ENCODE measurements at places on chromosomes 3 and 15.

GRCh38 chr3:115999613-116000012, 376.3 kb downstream of the GAP43 start:
- DNase-seq: no peak

- DNase-seq: no peak
These were observed 45.4 kb upstream of the ROPN1 start for GRCh38 chr3:124037326-124037725.

DNA sequence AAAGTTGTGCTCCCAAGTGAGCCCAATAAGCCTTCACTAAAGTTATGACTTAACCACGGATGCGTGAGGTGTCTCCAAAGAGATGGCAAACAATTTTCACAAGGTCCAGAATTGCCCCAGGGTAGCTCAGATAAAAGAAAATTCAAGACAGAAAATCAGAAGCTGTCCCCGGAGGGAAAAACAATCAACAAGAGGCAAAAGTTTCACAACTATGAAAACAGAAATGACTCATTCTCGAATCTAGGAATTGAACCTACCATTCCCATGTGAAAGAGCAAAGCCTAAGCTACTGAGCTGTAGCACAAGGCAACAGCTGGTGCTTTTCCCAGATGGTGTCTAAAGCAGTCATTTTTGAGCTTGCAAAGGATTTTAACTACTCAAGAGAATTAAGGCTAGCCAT, 33.5 kb upstream of the MKRN3 start:
- no peak for DNase-seq

DNA sequence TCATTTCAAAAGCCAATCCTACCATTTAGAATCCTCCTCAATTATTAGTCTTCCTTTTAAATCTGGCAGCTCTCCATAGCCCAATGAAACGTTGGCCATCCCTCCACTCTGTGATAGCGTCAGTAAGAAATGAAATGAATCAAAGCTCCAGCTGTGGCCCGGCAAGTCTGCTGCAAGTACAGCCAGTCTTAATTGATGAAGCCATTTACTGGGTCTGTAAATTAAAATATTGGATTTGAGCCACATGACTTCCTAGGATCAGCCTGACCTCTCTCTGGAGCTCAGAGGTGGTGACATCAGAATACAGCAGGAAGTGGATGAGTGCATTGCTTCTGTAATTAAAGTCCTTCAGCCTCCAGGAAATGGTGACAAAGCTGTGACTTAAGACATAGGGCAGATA, 347.0 kb upstream of the LMCD1 start:
- DNase-seq: no peak

DNA sequence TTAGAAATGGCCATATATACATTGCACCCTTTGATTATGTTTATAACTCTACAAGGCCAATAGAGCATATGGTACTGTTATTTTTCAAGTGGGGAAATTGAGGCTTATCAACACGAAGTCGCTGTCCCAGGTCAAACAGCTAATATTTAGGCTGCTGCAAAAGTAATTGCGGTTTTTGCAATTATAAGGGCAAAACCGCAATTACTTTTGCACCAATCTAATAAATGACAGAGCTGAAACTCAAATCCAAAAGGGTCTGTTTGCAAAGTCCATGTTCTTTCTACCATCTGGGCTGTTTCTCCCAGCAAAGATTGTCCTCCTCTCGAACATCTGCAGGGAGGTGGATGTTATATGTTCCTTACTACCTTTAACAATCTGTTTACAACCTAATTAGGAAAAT, 147.2 kb downstream of the CADPS start:
- DNase-seq: no peak

DNA sequence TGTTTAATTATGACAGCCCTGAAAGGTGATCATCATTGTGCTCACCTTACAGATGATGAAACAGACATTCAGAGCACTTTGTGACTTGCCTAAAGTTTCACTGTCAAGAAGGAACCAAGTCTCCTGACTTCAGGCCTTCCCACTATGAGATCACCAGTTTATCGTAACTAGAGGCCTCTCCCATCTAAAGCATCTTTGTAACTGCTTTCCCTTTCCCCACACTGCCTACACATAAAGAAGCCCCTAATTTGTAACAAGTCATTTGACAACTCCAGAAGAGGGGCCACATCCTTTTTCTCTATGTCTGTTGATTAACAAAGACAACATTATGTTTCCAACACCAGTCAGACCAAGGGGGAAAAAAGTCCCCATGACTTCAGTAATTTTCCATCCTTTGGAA, 1.1 kb downstream of the KLHL6 start:
- no peak for DNase-seq

DNA sequence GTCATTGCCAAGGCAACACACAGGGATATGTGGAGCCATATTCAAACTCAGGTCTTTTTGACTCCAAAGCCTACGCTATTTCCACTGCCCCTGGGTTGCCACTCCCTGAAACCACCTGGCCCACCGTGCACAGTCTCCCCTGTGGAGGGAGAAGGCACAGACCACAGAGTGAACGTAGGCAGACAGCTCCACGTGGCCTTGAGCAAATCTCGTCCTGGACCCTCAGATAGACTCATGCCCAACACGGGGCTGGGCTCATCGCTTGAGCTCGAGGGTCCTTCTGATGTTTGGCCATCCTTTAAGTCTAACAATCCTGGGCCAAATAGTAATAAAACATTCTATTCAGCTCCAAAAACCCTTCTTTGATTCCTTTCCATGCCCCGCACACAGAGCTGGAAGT, 72.0 kb downstream of the CPN2 start:
- DNase-seq: no peak

DNA sequence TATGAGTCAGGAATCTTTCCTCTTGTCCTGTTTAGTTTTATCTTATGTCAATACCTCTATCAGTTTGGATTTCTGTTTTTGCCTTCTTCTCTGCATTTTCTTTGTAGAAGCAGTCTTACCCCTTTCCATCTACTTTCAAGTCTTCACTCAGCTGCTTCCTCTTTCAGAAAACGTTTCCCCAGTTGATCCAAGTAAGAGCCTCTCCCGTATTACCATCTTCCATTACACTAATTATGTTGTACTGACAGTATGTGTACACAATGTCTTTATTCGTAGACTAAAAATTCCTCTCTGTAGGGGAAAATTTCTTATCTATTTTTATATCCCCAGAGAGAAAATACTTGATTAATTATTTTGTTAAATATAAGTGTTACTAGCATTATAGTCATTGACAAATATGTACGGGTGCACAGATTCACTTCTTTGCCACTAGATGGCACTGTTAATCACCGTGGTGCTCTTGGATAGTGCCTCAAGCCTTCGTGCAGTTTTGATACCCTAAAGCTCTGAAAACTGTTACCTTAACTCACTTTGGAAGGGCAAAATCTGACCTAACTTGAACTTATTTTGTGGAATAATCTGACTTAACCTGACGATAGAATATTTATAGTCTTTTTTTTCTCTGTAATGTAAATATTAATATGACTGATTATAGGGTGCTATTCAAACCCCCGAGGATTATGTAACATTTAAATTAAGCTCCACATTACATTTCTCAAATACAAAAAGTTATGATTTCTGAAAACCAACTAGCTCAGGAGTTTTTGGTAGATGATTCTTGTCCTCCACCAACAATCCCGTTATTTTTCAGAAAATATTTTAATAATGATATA, 74.2 kb upstream of the POU1F1 start:
- DNase-seq: no peak

Data from stimulated activated CD4-positive, alpha-beta T cell treated with anti-CD3 and anti-CD28 coated beads, Interleukin-15, amount 100 ng/mL, for 1 hour (primary cell).